NCI-H2029 treated with DMSO at 0.1 percent for 48 hours (cell line): ENCODE measurements at places on chromosomes 1 and 21.

GRCh38 chr1:44860331-44860730, 17.3 kb upstream of the PTCH2 start:
- DNase-seq = no peak

GRCh38 chr1:175367896-175368295, 175.3 kb upstream of the KIAA0040 start:
- no peak for DNase-seq

- no peak for DNase-seq
Measured at GRCh38 chr1:226424221-226425003, 16.5 kb upstream of the PARP1 start.

- DNase-seq = no peak
Measured at GRCh38 chr1:153937331-153937730, 9.2 kb downstream of the DENND4B start.

- DNase-seq = no peak
Measured at GRCh38 chr1:181149326-181150125, 61.0 kb downstream of the IER5 start.

DNA sequence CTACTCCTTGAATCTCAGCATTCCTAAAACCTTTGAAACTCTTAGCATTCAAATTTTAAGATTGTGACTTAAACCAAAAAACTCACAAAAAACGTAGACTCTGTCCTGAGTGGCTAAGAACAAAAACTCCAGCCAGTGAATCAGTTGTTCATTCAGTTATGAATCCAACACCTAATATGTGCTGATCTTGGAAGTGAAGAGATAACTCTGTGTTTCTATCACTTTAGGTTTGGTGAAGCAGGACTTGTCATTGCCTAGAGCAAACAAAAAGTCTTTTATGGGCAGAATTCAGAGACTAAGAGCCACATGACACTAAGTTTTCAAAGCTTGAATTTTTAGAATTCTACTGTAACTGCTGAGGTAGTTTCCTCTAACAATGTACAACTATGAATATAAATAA, 10.4 kb upstream of the GPR137B start:
- DNase-seq = no peak

GRCh38 chr1:150969626-150970025, 5.0 kb downstream of the CERS2 start:
- DNase-seq = no peak

- DNase-seq = no peak
Measured at GRCh38 chr1:23960291-23961020, 828 bp downstream of the PNRC2 start.

- DNase-seq = no peak
Measured at GRCh38 chr1:180757657-180758056, 125.8 kb downstream of the XPR1 start.

GRCh38 chr21:42690586-42690985, 37.2 kb downstream of the PDE9A start:
- no peak for DNase-seq

GRCh38 chr1:203839081-203839480, 22.3 kb upstream of the SNRPE start:
- DNase-seq = no peak

- DNase-seq = no peak
Measured at GRCh38 chr1:172704001-172704400, 45.1 kb downstream of the FASLG start.

- DNase-seq = no peak
Measured at GRCh38 chr1:234188454-234188792, 184.8 kb upstream of the COA6 start.

- DNase-seq = no peak
Measured at GRCh38 chr1:7225711-7226505, 440.7 kb downstream of the CAMTA1 start.

GRCh38 chr1:30783256-30783915, 25.8 kb upstream of the LAPTM5 start:
- DNase-seq = no peak

DNA sequence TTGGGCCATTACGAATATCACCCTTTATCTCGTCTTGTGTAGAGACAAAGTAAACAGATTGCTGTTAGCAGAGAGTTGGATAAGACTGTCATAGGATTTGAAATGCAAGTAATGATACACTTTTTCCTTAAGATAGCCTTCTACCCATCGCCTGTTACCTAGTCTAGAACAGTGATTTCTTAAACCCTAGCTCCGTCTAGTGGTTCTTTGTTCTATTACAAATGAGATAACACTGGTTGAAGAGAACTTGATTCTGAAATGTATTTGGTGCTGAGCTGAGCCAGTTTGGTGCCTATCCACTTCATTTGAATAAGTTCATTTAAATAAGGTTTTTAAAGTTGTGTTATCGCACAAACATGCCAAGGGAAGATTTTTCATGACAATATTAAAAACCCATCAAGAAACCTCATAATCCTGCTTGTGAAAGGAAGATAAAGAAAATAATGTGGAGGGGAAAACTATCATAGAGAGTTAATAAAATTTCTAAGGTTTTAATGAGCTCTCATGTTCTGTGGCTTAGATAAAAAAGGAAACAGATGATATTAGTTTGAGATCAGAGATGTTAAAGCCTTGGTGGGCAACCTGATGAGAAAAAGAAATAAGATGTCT, 1.5 kb upstream of the KCNH1 start:
- DNase-seq = no peak

DNA sequence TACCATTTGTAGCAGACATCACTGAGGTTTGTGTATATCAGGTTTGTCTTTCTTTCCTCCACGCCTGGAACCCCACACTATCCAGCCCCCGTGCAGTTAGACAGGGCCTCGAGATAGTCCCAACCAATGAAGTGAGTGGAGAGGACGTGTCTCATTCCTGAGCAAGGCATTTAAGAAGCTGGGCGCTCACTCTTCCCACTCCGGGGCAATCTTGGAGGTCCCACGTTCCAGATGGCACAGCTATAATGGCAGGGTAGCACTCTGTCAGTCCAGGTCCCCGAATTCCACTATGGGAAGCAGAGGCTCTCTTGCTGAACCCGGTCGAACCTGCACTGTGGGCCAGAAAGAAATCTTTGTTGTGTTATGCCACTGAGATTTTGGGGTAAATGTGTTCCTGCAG, 57.3 kb upstream of the CSF3R start:
- DNase-seq = no peak

GRCh38 chr21:46637952-46638746, 2.7 kb downstream of the PRMT2 start:
- DNase-seq = no peak

DNA sequence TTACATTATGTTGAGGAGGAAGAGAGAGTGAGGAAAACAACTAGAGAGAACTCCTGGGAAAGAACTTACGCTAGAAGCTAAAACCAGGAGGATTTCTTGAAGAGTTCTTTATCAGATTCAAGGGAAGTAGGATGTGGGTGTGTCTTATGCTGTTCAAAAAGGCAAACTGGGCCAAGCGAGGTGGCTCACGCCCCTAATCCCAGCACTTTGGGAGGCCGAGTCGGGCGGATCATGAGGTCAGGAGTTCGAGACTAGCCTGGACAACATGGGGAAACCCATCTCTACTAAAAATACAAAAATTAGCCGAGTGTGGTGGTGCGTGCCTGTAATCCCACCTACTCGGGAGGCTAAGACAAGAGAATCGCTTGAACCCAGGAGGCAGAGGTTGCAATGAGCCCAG, 23.1 kb downstream of the SMG7 start:
- no peak for DNase-seq

GRCh38 chr1:31579374-31579773, 3.1 kb downstream of the TINAGL1 start:
- DNase-seq = no peak

DNA sequence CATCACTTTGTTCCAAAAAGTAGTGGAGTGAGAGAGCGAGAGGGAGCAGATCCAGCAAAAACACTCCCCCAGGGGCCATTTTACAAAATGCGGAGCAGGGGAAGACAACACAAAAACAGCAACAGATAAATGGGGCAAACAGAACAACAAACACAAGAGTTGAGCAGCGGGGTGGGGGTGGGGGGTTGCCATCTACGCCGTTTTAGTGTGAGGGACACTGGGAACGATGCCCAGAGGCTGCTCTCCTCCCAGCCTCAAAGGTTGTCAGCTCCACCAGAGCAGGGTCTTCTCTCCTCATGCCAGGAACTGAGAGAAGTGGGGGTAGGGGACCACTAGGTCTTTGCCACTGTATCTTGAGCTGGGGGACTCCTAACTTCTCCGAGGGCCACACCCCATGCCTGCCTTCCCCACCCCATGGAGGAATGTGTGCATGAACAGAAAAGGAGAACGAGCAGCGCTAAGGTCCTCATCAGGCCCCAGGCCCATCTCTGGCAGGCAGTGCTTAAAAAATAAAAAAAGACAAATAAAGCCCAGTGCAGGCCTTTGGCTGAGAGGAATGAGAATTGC, 1.3 kb upstream of the PBXIP1 start:
- DNase-seq = no peak

DNA sequence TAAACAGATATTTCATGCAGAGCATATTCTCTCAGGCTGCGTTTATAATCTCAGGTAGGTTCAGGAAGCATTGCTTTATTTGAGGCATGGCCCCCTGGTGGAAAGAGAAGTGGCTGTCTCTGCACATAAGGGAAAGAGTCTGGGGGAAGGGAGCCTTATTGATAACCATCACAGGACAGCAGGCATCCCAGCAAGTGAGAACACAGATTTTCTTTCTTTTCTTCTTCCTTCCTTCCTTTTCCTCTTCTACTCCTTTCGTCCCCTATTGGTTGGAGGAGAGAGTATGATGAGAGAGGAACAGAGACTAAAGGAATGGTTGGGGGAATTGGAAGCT, 21.9 kb downstream of the TSNAX start:
- DNase-seq = no peak

GRCh38 chr1:89671775-89672488, 39.0 kb downstream of the LRRC8C start:
- no peak for DNase-seq

DNA sequence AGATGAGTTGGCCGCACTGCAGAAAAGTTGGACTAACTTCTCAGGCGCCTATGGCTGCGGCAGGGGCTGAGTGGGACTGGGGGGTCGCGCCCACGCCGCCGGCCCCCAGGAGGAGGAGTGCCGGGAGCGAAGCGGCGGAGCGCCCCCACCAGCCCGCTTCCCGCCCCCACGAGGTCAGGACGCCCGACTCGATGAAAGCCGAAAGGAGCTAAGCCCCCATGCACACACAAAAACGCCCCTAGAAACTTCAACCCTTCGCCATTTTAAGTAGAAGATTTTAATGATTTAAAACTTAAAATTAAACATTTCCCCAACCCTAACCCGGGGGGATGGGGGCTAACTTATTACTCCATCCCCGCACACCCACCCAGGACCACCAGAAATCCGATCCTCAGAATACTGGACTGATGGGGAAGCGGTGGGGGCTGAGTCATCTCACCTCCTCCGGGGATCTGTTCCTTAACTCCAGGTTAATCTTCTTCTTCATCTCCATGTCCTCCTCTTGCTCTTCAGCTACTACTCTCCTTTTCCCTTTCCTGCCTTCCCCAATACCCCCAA, 539 bp downstream of the ANP32E start:
- DNase-seq = no peak

- DNase-seq = no peak
Measured at GRCh38 chr21:42747746-42748351, 94.4 kb downstream of the PDE9A start.

DNA sequence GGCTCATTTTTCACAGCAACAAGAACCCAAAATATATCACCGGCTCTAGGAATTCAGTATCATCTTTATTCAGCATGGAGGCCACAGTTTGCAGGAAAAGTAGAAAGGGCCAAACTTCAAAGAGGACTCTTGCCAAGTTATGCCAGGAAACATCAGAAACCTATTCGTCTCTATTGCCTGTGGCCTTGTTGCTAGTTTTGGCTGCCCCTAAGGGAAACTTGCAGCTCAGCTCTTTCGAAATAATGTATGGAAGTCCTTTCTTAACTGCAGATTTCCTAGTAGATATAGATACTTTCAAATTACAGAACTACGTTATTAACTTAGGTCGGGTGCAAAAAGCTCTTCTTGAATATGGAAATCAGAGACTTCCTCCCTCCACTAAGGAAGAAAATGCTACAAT, 4.2 kb upstream of the NENF start:
- no peak for DNase-seq

GRCh38 chr21:36005018-36005417, 55.3 kb downstream of the SETD4 start:
- DNase-seq = peak; percentile 42

DNA sequence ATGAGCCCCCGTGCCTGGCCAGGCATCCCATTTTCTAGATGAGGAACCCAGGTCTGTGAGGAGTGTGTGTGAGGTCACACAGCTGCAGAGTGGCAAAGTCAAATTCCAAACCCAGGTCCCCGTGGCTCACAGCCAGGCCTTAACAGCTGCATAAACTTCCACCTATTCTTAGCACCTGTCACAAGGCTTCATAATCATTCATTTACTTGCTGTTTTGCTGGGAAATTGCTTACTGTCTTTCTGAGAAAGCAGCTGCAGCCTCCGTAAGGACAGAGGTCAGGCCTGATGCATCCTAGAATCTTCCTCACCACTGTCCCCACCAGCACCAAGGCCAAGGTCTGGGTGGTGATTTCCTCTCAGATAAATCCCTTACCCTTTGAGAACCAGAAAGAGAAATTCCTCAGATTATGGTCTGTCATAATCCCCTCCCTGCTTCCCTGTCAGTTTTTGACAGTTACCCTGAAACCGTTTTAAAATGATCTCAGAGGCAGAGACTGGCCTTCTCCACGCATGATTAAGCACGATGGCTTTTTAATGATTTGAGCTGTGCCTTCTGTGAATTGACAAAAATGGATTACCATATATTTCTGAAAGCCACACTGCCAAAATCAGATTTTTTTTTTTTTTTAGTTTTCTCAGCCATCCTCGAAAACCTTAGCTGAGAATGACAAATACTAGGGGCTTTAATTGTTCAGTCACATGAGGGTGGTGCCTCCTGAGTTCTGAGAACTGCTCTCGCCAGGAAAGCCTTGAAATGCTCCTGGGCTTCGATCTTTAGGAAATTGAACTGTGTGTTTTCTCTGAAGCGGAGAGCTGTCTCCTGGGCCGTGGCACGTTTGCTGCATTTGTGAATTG, 70.0 kb upstream of the SELENON start:
- peak; percentile 22 for DNase-seq

GRCh38 chr21:16840538-16840937, 672.3 kb upstream of the CXADR start:
- DNase-seq = no peak

DNA sequence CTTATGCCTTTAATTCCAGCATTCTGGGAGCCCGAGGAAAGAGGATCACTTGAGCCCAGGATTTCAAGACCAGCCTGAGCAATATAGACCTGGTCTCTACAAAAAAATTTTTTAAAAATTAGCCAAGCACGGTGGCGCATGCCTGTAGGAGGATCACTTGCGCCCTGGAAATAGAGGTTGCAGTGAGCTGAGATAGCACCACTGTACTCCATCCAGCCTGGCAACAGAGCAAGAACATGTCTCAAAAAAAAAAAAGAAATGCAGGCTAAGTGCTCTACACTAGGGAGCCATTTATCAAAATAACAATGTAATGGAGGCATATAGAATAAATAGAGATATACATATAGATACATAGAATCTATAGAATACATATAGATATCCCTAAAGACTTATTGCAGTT, 23.3 kb downstream of the CEPT1 start:
- no peak for DNase-seq

- no peak for DNase-seq
Measured at GRCh38 chr1:32963746-32964460, 706 bp downstream of the RNF19B start.
